ENCODE measurements at places on chromosomes 11 and 22.

- no peak for DNase-seq
Observed at GRCh38 chr11:73995247-73995646, 12.6 kb upstream of the UCP2 start.

- DNase-seq, result no peak
Observed at GRCh38 chr22:37985050-37985585, 763 bp upstream of the SOX10 start.

DNA sequence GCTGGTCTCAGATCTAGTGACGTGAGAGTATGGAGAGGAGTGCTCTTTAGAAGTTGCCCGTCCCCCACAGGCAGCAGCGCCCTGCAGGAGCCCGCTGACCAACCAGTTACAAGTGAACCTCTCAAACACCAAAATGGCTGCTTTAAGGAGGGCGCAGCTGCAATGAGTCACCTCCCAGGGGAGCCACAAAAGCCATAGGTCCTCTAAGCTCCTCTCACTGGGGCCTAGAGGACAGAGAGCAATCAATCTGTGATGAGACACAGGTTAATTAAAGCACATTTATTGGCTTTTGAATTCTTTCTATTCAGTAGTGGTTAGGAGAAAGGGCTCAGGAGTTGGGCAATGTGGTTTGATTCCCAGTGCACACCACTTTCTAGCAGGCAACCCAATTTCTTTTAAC lies 15.5 kb upstream of the RAPSN start:
- DNase-seq, result peak; percentile 99

- DNase-seq, result no peak
Observed at GRCh38 chr11:96213500-96213899, 129.5 kb downstream of the MAML2 start.

DNA sequence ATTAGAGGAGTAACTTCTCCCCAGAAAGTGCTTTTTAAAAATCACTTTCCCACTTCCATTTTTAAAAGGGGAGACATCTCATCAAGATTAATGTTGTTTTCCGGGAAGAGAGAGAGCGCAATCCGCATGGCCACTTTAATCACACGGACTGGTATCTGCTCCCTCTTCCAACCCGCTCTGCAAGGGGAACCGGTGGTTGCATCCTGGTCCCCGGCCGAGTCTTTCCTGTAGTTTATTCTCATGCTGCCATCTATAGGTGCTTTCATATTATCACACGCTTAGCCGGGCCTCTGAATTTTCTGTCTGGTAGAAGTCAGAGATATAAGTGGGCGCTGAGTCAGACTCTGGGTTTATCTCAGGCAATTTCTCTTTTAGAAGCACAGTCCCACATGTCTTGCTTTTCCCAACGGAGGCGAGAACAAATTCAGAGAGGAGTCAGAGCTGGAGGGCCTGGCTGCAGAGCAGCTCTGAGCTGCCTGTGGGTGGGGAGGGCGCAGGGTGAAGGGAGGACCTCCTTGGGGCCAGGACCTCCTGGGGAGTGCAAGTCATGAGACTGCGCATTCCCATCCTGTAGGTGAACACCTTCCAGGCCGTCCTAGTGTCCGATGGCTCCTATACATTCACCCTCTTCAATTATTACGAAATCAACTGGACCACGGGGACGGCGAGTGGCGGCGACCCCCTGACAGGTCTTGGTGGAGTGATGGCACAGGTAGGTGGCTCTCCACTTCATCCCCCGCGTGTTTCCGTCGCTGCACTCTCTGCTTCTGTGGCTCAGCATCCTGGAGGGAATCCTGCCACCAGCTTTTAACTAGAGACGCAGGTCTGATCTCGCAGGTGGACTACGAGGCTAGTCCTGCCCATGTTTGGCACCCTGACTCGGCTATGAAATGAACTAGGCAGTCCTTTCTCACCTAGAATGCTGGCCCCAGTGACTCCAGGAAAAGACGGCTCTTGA lies 11.7 kb downstream of the TECTA start:
- DNase-seq, result no peak

DNA sequence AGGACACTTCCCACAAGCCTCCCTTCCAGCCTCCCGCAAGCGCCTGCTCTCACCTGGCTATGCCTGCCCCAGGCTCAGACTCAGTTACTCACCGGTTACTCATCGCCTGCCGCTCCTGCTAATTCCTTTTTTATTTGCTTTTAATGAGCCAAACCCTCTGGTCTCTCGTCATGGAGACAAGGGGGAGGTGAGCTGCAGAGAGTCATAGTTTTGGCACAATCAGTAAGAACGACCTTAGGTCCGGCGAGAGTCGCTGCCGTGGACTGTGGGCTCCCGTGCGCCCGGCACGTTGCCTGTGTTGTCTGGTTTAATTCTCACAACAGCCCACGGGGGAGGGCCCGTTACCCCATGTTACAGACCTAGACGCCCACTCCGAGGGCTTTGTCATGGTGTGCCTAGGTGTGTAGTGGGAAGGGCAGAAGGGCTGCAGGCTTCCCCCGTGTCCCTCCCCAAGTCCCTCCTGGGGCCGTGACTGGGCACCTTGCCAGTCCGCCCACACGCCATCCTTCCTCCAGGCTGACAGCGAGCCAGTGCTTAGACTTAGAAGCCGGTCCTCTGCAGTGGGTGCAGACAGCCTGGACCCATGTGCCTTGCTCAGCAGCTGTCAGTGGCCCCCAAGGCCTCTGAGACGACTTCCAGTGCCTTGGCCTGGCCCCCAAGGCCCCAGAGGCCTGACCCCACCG lies 42.2 kb downstream of the WNT7B start:
- DNase-seq, result peak; percentile 16

DNA sequence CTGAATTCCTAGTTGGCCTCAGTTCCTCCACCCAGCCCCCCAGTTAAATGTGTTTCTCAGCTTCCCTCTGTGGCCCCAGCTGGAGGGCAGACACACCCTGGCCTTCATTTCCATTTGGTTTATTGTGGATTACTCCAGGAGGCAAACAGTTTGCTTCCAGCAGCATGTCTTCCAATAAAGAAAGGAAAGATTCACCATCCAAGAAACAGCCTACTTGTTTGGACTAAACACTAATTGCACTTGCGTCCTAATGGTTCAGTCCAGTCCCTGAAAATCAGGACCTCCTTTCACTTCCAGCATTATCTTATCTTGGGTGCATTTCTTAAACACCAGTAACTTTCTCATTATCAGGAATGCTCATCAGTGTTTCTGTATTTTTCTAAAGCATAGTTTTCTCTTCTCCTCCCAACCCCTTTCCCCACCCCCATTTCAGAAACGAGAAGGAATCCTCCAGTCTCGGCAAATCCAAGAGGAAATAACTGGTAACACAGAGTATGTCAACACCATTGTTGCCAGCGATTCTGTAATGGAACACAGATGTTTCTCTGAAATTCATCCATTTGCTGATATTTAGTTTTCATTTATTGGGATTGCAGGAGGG lies 130.9 kb downstream of the PARVA start:
- DNase-seq, result no peak

All from DMS79 (cell line).